Stimulated activated CD8-positive, alpha-beta memory T cell treated with anti-CD3 and anti-CD28 coated beads, Interleukin-7, amount 100 ng/mL, for 24 hours (primary cell): ENCODE measurements at places on chromosomes 3 and 15.
A peak's percentile ranks its signal among the peaks of the same experiment; 100 is the strongest.

- DNase-seq: no peak
Measured at GRCh38 chr15:31452595-31453557, 126.2 kb downstream of the KLF13 start.

DNA sequence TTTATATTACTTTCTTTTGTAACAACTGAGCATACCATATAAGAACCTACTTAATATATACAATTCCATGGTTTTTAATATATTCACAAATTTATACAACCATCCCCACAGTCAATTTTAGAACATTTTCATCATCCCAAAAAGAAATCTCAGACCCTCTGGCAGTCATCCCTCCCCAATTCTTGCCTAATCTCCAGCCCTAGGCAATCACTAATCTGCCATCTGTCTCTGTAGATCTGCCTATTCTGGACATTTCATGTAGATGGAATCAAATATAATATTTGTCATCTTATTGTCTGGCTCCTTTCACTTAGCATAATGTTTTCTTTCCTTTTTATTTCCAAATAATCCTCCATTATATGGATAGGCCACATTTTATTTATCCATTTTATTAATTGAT is 92.5 kb downstream of the LARS2 start:
- no peak for DNase-seq

DNA sequence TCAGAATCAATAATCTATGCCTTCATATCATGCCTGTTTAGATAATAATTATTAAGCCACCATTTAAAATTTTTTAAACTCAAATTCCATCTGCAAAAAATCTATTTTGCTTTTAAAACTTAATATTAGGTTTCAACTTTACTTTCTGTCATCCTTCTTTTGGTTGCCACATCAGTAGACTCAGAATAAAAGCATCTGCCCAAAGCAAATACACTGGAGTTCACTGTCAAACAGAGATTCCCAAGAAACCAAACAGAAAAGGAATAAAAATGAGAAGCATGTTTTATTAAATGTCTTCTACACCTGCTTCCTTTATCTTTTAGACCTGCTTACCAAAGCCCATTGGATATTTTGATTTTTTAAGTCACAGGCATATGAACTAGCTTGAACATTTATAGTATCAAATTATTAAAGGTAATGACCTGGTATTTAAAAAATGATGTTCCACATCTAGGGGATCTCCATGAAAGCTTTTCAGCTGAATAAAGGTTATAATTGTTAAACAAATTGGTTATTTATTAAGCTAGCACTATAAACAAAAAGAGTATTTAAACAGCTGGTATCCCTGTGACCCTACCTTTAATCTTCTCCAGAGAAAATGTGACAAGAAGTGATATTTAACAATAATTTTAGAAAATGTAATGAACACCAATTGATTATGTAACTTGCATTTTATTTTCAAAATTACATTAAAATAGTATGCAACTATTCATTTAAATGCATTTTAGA is 62.5 kb downstream of the ALCAM start:
- DNase-seq: no peak

GRCh38 chr3:195570344-195570743 is 13.4 kb downstream of the APOD start:
- DNase-seq: no peak

- peak; percentile 22 for DNase-seq
Measured at GRCh38 chr15:94584833-94585244, 353.5 kb downstream of the MCTP2 start.

DNA sequence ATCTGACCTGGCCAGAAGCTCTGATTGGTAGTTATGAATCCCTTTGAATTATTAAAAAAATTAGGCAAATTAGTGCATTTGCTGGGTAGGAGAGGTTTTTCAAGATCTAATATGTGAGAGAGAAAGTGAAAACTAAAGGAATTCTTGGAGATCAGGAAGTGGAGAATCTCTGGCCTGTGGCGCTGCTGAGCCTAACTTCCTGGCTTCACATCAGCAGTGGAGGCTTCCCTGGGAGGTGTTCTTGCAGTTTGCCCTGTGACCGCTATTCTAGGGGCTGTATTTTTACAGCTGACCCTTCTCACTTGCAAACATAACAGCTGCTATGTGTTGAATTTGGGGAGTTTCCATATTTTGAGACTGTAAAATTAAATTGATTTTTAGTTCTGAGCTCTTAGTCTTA is 166.4 kb downstream of the ATG7 start:
- DNase-seq: no peak

DNA sequence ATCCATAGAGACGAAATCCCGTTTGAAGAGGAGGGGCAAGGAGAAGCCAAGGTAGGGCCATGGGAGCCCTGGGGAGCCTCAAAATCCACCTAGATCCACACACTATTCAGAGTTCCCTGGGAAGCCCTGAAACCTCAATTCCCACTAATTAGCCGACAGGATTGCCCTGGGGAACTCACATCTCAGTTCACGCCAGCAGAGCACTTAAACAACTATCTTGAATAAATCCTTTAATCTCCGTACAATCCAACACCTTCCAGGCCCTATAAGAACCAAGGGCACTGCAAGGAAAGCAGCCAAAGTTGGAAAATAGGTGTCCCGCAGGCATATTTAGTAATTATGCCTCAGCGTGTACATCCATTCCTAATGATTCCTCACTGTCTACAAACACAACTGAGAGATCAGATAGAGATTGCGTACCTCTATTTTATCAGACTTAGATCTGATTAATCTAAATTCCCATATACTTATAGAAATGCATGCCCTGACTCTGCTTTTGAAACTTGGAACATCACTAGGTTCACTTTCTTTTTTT is 25.6 kb upstream of the EIF4A2 start:
- DNase-seq: no peak

DNA sequence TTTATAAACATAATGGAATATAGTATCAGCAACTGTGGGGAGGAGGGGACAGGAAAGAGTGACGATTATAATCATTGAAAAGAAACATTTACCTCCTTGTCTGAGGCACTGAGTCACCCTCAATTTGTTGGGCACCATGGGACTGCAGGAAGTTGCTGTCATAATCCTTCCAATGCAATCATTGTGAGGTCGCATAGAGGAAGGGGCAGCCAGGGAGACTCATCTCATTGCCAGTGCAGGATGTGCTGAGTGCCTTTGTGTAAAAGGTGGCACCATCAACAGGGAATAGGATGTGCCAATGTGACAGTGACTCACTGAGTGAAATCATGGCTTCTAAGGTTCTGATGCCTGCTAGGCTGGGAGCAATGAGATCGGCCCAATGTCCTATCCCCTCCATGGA is 300.4 kb upstream of the ADAMTS9 start:
- DNase-seq: no peak
